Fibroblast of the aortic adventitia (primary cell): ENCODE measurements at places on chromosomes 5 and 9.

GRCh38 chr5:178551059-178551458 is 39.1 kb downstream of the COL23A1 start:
- DNase-seq, result peak; percentile 17

- DNase-seq, result peak; percentile 4
Observed at GRCh38 chr5:42858687-42859086, 47.0 kb upstream of the SELENOP start.

DNA sequence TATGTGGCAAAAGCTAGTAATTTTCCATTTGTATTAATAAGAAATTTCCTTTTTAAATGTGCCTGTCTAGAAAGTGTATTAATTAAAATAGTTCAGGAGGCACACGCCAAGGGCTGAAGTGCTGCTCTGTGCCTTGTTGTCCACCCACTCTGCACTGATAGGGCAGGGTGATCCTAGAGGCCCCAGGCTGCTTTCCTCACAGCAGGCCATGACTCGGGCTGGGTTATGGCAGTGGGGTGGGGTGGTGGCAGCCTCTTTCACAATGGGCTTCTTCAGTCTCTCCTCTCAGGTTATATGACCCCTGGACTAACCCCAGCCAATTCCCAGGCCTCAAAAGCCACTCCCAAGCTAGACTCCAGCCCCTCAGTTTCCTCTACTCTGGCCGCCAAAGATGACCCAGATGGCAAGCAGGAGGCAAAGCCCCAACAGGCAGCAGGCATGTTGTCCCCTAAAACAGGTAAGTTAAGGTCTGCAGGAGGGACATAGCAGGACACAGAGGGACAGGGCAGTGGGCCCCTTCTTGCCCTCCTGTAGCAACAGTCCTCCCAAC is 19.5 kb downstream of the CD74 start:
- DNase-seq, result no peak

GRCh38 chr5:143036146-143036927 is 266.2 kb downstream of the ARHGAP26 start:
- DNase-seq, result no peak

GRCh38 chr5:71533615-71534014 is 53.5 kb upstream of the MCCC2 start:
- peak; percentile 44 for DNase-seq

- no peak for DNase-seq
Observed at GRCh38 chr9:115689331-115689730, 464.3 kb upstream of the PAPPA start.

DNA sequence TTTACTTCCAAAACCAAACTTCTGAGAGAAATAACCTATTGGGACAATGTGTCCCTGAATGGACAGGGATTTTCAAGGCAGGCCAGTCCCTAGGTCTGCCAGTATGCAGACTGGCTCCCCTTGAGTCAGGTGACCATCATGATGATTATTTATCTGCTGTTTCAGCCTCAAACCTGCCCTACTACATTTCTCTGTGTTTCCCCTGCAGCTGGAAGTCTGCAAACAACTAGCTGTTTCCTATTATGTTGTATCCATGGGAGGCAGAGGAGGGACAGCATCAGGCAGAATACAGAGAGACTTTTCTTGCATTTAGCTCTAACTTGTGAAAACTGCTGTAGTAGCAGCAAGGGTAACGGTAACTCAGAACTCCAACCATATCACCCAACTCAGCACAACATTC is 36.2 kb upstream of the IFNK start:
- no peak for DNase-seq

DNA sequence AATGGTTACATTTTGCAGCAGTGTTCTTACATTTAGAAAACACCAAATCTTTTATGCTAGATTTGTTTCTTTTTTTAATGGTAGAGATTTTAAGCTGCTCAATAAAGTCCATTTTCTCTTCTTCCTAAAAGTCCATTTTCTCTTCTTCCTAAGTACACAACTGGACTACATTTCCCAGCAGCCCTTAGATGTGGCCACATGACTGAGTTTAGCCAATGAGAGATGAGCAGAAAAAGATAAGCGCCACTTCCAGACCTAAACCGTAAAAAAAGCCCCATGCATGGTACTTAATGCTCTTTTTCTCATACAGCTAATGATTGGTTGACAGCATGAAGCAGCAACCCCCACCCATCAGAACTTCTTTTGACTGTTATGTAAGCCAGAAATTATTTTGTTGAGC is 206.7 kb downstream of the FAM114A2 start:
- peak; percentile 51 for DNase-seq

DNA sequence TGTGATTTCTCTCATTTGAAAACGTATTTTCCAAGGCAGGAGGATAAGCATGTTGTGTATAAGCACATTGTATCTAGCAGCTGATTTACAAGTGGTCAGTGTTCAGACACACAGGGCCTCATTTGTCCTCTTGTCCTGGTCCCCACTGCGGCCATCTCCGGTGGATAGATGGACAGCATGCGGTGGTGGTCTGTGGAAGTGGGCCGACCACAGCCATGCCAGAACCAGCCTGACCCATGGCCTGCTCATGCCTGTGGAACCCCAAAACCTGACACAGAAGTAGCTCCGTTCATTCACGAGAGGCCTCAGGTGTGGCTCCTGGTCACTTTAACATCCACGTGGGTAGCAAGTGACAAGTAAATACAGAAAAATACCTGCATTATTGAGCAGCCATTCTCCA is 14.6 kb downstream of the IRX2 start:
- no peak for DNase-seq

GRCh38 chr5:116905885-116906284 is 331.3 kb upstream of the SEMA6A start:
- DNase-seq, result no peak

GRCh38 chr9:242461-243080 is 27.9 kb downstream of the DOCK8 start:
- DNase-seq, result no peak

DNA sequence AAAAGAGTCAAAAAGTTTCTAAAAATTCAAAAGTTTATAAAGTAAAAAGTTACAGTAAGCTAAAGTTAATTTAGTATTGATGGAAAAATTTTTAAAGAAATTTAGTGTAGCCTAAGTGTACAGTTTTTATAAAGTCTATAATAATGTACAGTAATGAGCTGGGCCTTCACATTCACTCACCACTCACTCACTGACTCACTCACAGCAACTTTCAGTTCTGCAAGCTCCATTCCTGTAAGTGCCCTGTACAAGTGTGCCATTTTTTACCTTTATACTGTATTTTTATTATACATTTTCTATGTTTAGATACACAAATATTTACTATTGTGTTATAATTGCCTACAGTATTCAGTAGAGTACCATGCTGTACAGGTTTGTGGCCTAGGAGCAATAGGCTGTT is 239.5 kb upstream of the MAP3K1 start:
- DNase-seq, result no peak

- DNase-seq, result no peak
Observed at GRCh38 chr5:172668594-172669071, 27.6 kb downstream of the NEURL1B start.

- no peak for DNase-seq
Observed at GRCh38 chr9:109192732-109193361, 25.8 kb upstream of the FRRS1L start.

GRCh38 chr9:125126019-125126746 is 17.1 kb downstream of the SCAI start:
- peak; percentile 100 for DNase-seq

DNA sequence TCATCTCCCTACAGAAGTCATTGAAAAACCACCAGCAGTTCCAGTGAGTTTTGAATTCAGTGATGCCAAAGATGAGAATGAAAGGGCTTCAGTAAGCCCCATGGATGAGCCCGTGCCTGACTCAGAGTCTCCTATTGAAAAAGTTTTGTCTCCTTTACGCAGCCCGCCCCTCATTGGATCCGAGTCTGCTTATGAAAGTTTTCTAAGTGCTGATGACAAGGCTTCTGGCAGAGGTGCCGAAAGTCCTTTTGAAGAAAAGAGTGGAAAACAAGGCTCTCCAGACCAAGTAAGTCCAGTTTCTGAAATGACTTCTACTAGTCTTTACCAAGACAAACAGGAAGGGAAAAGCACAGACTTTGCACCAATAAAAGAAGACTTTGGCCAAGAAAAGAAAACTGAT is 90.1 kb downstream of the MAP1B start:
- DNase-seq, result no peak

DNA sequence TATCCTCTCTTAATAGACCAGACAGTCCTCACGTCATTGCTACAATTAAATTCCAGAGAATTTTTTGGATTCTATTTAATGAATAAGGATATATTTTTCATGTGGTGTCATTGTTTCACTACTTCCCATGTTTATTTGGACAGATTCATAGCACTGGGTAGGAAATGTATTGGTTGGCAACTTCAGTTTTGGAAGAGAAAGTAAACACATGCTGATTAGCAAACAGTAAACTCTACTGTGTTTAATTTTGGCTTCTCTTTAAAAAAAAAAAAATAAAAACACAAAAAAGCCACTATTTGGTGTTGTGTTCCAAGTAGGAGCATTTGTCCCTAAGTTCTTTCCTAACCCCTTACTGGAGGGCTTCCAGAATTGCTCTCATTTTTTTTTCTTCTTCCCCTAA is 77.3 kb downstream of the NFIB start:
- no peak for DNase-seq

DNA sequence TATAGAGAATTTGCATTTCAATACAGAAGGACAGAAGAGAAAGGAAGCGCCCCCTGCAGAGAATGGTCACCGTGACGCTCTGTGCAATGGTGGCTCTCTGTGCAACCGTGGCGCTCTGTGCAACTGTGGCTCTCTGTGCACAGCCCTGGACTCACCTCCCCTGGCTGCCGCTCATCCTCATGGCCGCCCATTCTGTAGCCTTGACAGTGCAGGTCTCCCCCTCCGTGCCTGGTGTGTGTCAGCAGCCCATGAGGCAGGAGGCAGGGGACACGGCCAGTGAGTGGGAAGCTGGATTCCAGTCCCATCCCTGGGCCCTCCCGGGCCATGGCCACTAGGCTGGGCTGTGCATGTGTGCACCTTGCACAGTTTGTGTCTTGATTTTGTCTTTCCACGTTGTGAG is 12.0 kb downstream of the EXOC3 start:
- DNase-seq, result no peak

- no peak for DNase-seq
Observed at GRCh38 chr5:60077292-60077691, 183.8 kb upstream of the PDE4D start.

DNA sequence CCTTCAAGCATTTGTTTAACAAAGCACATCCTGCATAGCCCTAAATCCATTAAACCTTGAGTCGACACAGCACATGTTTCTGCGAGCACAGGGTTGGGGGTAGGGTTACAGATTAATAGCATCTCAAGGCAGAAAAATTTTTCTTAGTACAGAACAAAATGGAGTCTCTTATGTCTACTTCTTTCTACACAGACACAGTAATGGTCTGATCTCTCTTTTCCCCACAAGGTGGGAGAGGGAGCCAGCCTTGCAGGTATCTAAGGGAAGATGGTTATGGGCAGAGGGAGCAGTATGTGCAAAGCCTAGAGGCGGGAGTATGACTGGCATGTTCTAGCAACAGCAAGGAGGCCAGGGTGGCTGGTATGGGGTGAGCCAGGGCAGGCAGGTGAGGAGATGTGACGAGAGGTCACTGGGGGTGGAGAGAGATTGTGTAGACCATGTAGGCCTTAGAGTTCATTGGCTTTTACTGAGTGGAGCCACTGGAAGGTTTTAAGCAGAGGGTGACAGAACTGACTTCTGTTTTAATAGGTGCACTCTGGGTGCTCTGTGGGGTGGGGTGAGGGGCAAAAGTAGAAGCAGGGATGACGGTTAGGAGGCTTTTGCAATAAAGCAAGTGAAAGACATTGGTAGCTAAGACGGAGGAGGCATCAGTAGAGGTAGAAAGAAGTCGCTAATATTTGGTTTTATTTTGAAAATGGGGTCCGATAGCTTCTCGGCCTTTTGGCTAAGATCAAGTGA is 5.1 kb upstream of the RPS14 start:
- DNase-seq, result no peak

GRCh38 chr5:59380350-59380951 is 513.1 kb downstream of the PDE4D start:
- DNase-seq, result peak; percentile 73

- no peak for DNase-seq
Observed at GRCh38 chr5:166716856-166717492, 1574.5 kb upstream of the WWC1 start.

DNA sequence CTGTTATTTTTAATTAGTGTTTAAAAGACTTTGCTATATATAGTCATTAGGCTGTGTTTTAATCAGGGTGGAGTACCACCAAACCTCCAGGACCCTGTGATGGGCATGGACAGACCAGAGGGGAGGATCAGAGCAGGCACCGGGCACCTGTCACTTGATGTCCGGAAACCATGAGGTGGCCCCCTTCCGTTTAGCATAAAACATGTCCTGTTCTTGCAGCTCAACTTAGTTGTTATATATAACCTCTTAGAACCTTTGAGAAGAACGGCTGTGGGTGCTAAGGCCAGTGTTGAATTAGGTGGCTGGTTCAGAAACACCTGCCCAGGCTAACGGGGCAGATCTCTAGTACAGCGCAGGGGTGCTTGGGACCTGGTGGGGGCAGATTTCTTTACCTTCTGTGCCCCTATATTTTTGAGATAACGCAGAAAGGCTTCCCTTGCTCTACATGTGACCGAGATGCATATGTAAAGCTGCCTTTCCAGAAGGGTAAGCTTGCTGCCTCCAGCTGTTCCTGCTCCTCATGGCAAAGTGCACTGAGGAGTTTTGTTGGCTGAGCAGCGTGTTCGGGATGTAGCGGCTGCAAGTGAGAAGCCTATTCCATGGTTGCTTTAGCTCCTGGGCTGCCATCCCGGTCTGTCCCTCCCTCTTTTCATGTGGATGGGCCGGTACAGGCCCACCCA is 255.5 kb downstream of the FANCC start:
- no peak for DNase-seq

DNA sequence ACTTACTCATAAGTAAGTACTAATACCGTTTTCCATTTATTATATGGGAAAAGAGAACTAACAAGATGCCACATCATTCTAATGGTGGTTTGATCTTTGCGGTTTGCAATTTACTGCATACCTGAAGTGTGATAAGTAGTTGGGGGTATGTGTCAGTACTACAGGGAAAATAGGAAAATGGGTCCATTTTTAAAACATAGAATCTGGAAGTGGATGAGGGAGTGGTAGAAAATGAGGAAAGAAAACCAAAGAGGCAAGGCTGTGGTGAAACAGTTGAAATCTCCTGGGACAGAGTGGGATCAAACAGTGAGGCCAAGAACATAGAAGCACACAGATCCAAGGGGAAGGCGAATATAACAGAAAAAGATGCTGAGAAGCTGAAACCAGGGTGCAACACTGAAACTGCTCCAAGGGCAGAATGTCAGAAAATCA is 6.7 kb downstream of the ADAMTSL1 start:
- DNase-seq, result peak; percentile 81

- DNase-seq, result no peak
Observed at GRCh38 chr5:152619756-152620155, 214.7 kb upstream of the NMUR2 start.
